Stimulated activated CD4-positive, alpha-beta T cell treated with anti-CD3 and anti-CD28 coated beads, Interleukin-2, amount 100 ng/mL, for 24 hours (primary cell): ENCODE measurements at places on chromosomes 4 and X.

- DNase-seq: no peak
Observed at GRCh38 chrX:153458476-153458875, 11.9 kb downstream of the HAUS7 start.

DNA sequence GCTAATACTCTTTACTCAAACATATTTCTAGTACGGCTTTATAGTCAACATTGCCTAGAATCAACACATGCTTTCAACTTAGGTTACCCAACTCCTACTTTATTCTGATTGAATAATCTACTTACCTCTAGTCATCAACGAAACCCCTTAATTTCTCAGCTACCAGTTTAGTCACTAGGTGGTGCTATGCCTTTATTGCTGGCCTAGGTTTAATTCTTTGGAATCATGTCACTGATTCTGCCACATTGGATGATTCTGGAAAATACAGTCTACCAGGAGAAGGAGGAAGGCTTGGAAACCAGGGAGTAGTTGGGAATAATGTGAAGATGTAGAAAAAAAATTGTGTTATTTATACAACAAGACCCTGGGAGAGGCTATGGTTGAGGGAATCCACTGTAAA lies 167.7 kb downstream of the DCAF12L2 start:
- no peak for DNase-seq

DNA sequence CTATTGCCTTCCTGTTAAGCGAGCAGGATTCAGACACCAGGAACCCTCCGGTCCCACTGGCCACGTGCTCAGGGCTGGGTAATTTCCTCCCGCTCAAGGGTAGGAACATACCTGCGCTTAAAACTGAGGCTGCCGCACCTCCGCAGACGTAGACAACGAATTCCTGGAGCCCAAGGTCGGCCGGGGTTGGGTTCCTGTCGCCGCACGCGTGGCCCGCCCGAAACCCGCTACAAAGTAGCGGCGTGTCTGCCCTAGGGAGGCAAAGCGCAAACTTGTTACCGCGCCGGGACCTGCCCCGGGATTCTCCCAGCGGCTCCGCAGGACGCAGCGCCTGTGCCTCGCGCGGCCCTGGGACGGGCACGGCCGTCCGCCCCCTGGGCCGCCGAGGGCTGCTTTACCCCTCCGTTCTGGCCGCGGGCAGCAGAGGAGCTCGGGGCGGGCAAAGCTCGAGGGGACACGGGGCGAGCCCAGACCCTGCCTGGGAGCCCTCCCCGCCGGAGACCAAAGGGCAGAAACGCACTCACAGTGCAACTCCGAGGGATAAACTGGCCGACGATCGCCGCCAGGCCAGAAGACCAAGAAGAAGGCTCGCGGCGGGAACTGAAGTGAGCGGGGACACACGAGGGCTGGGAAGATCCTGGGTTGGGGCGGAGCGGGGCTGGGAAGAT lies at the start of gene ERVMER34-1:
ERVMER34-1 (minus strand) TSS at position 607 of the 668 bp plus-strand sequence. CDS start 5,905 bp downstream, outside the sequence.
- no peak for DNase-seq

DNA sequence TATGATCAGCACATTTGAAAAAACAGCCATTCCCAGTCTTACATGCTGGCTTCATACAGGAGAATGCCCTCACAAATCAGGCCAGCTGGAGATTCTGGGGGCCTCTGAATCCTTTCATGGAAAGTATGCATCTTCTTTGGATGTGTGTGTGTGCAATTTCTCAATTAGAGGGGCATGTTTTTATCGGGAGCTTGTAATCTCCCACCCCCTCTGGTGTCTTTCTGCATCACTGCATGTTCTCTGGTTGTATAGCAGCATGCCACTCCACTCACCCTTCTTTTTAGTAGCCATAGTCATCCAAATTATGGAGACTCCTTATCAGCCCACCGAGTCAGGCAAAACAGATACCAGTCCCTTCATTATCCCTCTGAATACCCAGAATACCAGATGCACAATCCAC lies 282.2 kb upstream of the SLIT2 start:
- no peak for DNase-seq

DNA sequence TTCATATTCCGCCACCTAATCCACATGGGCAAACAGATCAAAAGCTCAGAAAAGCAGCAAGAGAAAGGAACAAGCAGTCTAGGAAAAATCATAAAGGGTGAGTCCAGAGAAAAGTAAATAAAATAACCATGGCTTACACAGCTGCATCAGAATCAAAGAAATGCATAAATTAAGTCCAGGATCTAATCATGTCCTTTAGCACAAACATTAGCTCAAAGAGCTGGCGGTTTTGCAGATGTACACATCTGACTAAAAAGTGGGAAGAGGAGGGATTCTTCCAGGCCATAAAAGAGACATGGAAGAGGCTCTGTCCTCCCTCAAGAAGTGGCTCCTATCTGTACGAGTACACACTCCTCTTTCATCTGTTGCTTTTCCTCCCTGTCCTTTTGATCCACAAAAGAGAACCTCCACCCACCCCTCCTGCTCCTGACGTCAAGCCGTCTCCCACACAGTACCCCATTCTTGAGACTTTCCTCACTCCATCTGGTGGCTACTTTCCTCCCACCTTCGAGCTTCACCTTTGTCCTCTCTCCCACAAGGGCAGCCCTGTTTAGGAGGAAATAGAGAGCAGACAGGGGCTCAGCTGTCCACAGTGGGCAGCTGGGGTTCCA lies 92.5 kb downstream of the RASL11B start:
- DNase-seq: no peak

DNA sequence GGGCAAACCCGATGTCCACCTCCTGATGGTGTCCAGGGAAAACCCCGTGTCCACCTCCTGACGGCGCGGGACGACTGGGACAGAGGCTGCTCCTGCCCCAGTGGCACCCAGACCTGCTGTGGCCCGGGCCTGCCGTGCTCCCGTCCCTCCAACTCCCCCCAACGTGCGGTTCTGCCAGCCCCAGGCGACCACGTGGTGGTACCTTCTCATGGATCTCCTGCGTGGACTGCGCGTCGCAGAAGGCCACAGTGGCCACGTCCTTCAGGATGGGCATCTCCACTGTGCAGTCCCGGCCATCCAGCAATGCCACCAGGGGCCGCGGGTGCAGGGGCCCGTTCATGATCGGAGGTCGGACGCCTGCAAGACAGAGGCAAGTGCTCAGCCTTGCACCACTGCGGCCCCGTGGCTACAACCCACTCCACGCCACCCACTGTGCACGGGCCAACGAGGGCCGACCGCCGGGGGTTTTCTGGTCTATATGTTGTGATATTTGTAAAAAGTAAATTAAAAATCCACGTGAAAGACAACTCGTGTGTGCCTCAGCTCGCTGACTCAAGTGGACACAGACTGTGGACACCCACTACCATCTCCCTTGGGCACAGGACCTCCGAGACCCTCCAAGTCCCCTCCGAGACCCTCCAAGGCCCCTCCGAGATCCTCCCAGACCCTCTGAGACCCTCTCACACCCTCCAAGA lies 10.8 kb downstream of the CTBP1 start:
- DNase-seq: no peak

- no peak for DNase-seq
Observed at GRCh38 chrX:16067886-16068515, 55.4 kb upstream of the GRPR start.

DNA sequence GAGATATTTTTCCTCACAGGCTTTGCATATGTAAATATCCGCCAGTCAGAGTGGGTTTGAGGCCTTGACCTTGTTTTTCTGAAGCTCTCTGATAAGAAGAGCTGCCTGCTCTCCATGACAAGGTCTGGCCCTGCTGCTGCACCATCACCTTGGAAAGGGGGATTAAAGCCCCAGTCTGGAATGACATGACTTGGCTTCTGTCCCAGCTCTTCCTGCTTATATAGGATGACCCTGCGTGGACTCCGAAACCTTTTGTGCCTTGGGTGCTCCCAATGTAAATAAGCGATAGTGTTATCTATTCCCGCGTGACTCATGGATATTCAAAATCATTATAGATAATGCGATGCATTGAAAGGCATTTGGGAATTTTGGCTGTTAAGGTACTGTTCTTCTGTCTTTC lies 139.3 kb downstream of the BMPR1B start:
- no peak for DNase-seq

DNA sequence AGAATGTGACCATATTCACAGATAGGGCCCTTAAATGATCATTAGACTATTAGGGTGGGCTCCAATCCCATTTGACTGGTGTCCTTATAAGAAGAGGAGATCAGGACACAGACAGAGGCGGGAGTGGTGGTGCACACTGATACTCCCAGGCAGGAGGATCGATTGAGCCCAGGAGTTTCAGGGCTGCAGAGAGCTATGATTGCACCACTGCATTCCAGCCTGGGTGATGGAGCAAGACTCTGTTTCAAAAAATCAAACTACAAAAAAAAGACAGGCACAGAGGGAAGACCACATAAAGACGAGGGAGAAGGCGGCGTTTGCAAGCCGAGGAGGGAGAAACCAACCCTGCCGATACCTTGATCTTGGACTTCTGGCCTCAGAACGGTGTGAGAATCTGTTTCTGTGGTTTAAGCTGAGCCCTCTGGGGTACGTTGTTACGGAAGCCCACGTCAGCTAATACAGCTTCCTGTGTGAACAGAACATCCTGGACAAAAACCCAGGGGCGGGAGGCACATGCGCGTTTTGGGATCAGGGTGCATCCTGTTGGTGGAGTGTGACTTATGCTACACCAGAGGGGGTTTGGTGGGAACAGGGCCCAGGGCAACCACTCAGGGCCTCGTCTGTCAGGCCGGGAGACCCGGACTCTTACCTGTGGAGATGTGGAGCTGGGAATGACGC lies 211.8 kb upstream of the PSAPL1 start:
- DNase-seq: no peak
